ENCODE measurements at places on chromosomes 6 and 20.
A peak's percentile ranks its signal among the peaks of the same experiment; 100 is the strongest.

GRCh38 chr6:54097753-54098152, 13.5 kb upstream of the MLIP start:
- no peak for DNase-seq

GRCh38 chr20:59253779-59254319, 46.6 kb upstream of the EDN3 start:
- peak; percentile 19 for DNase-seq

DNA sequence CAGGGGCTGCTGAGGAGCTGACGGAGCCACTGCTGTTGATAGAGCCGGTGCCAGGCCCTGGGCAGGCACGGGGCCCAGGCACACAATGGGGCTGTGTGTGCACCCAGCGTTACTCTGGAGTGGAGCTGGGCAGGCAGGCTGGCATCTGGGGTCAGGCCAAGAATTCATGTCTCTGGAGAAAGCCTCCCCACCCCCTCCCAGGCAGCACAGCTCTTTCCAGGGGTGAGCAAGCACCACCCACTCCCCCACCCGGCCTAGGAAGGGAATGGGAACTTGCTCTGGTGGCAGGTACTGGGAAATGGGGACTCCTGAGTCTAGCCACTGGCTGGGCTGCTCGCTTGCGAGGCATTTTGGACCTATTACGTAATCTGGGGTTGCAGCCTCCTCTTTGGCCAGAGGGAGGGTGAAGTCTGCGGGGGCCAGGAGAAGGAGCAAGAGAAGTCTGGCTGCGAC, 22.7 kb downstream of the TFEB start:
- no peak for DNase-seq

GRCh38 chr6:170205534-170206316, 85.2 kb downstream of the DLL1 start:
- no peak for DNase-seq

DNA sequence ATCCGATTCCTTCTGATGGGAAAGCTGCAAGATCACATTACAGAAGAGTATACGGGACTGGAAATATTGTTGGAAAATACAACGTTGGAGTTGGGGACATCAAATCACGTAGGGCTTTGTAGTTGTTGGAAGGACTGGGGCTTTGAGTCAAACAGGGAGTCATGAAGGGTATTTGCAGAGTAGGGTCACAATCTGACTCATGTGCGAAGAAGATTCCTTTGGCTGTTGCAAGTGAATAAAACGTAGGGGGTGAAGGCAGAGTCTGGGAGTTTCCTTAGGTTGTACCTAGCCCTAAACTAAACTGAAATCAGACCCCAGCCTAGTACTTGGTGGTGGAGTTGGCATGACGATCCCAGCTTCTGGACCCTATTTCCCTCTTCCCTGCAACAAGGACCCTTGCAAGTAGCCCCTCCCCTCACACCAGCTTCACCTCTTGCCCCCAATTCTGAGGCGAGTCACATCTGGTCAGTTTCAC, 32.3 kb downstream of the SNX5 start:
- DNase-seq, result no peak

DNA sequence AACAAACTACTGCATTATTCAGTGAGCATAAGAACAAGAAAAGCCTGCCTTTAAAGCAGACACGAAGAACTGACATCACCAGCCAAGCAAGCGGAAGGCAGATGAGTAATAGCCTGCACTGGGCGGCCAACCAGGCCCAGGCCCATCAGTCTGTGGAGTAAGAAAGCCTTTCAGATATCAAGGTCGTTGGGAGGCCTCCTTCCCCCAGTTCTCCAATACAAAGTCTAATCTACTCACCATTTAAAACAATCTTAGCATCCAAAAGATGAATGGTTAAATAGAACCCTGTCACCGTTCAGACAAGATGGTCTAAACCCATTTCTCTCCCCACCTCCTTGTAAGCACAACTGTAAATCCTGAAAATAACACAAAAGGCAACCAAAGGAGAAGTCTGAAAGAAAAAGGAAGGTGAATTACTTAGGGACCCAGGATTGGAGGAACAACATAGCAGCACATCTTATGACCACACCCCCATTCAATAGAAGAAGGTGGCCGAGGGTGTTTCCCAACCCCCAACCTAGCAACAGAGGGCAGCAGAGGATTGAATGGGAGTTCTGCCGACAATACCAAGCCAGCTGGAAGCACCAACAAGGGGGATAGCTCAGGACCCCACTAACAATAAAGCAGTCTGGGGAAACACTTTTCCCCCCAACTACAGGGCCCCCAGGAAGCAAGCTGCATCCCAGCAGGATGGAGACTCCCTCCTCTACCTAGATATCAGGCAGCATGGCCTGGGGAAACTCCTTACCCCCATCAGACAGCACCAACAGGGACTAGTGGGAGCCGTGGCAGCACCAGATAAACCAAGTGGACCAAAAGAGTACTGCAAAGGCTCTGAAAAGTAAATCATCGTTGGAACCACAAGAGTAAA, 67.9 kb downstream of the ZHX3 start:
- no peak for DNase-seq

- no peak for DNase-seq
Observed at GRCh38 chr6:151705993-151706733, 101.3 kb upstream of the ESR1 start.

- peak; percentile 11 for DNase-seq
Observed at GRCh38 chr20:50731930-50732690, 730 bp downstream of the PARD6B start.

- DNase-seq, result no peak
Observed at GRCh38 chr6:142886431-142887170, 58.4 kb downstream of the HIVEP2 start.

DNA sequence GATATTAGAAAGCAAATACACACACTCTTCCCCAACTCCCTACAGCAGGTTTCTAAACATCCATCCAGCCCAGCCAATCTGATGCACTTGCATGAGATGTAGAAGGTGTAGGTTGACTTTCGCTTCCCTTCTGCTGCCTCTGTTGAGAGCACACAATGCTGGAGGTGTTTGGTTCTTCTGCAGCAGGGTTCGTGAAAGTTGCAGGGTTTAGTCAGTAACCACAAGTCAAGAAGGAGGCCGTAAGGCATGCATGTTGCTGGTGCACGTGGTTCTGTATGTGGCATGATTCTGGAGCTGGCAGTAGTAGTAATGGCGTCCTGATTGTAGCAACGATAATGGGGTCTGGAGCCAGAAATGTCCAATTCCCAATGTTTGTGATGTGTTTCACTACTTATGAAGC, 53.0 kb downstream of the DEK start:
- DNase-seq, result peak; percentile 28

DNA sequence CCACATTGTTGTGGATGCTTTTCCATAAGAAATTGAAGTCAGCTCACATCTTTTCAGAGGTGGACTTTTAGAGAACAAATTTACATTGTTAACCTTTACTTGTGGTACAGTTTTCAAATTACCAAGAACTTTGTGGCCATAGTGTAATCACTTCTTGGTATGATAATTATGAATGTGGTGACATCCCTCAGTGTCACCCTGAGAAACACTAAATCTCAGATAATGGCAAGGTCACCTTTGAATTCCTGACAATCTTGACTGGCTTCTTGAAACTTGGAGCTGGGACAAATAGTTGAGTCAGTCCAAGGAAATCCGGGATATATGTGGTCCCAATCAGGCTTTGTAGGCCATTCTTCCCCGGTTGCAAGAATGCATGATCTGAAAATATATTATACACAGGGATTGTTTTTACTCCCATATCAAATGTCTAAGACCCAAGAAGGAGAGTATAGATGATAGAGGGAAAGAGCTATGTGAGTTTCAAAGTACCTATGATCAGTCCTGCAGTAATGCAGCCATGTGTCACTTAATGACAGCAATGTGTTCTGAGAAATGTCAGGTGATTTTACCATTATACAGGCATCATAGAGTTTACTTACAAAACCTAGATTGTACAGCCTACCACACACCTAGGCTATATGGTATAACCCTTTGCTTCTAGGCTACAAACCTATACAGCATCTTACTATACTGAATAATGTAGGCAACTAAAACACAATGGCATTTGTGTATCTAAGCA, 120.8 kb upstream of the MTHFD1L start:
- no peak for DNase-seq

- DNase-seq, result no peak
Observed at GRCh38 chr6:14384175-14384949, 266.8 kb downstream of the CD83 start.

- no peak for DNase-seq
Observed at GRCh38 chr20:47295921-47296426, 60.5 kb downstream of the ZMYND8 start.

GRCh38 chr6:43033496-43034189, 12.2 kb downstream of the RRP36 start:
- DNase-seq, result no peak

GRCh38 chr6:157196391-157196790, 126.9 kb downstream of the TMEM242 start:
- no peak for DNase-seq

- no peak for DNase-seq
Observed at GRCh38 chr6:88135578-88136114, 30.5 kb downstream of the CNR1 start.

GRCh38 chr6:99521633-99522151, 6.5 kb upstream of the USP45 start:
- DNase-seq, result no peak

DNA sequence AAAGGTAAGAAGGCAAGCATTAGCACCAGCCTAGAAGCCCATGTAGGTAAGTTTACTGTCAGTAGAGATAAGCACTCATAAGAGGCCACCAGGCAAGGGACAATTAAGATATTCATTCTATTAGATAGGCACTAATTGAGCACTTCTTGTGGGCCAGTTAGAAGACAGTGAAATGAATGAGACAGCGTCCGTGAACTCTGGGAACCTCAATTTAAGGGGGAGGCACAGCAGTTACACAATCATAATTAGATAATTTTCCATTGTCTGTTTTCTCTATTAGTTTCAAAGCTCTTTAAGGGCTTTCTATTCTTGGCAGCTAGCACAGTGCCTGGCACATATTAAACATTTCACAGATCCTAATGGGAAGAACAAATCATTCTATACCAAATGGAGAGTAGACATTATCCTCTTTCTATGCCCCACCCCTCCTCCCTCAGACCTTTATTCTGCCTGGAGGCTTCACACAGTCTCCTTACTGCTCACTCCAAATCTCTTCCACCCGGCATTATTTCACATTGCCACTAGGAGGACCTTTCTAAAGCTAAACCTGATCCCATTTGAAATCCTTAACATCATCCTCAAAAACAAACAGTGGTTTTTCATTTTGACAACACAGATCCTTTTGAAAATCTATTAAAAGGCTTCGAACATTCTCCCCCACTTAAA, 529.6 kb downstream of the ADGRB3 start:
- no peak for DNase-seq

DNA sequence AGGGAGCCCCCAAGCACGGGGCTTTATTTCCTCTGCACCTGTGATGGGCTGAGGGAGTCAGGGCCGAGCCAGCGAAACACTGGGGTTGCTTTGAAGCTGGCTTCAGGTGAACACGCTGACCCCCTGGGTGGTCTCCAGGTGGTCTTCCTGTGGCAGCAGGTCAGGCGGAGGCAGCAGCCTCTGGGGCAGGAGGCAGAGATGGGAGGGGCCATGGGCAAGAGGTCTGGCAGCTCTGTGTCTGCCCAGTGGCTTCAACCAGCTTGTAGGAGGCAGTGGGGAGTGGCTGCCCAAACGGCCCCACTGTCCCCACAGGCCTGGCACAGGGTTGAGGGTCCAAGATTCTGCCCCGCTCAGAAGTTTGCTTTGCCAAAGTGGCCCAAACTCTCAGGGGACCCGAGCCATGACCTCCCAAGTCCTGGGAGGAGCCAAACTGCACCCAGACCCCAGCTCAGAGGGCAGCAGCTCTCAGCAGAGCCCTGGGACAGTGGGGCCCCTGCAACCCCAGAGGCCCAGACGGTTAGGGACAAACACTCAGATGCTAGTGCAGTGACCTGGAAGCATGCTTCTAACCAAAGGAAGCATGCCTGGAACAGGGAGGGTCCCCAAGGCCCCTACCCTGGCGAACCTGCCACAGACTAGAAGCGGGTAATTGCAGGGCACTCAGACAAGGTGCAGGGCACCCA, 15.3 kb downstream of the NTSR1 start:
- no peak for DNase-seq

DNA sequence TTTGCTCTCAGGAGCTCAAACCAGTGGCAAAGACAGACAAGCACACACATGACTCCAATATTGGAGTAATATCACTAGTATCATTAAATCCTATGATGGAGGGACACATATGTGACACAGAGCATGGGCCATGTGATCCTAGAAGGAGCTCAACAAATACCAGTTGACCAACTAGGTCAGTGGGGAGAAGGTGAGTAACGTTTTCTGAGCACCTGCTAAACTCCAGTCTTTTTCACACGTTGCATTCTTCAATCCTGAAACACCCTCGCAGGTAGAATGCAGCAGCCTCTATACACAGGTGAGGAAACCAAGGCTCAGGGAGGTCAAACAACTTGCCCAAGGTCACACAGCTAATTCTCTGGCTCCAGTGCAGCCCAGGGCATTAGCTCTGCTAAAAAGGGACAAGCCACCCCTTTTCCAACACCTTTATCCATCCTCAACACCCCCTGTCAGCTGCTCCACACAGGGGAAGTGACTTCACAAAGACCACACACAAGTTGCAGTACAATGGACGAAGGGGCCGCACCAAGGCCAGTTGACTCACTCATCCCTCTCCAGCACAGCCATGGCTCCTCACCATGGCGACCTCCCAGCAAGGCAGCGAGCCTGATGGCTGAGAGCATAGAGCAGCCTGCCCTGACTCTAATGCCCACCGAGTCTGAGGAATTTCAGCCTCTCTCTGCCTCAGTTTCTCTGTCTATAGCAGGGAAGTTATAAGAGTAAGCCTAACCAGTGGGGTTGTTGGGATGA, 4.4 kb downstream of the CAPN11 start:
- no peak for DNase-seq

- DNase-seq, result peak; percentile 18
Observed at GRCh38 chr6:84428300-84428907, 201.0 kb upstream of the CEP162 start.

DNA sequence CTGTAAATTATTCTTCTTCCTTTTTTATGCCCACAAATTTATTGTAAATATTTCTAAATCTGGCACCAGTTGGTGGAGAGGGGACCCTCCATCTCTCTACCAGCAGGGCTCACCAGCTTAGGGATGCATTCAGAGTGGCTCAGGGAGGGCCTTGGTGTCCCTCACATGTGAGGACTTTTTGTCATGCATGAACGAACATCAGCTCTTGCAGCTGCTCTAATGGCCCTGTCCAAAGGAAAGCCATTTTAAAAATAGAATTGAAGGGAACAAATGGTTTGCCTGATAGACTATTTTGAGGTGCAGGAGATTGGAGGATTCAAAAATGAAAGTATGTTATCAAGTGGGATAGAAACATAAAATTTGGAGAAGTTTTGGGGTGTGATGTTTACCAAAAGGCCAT, 37.5 kb upstream of the KLHL31 start:
- no peak for DNase-seq

Data from activated CD4-positive, alpha-beta T cell treated with anti-CD3 and anti-CD28 coated beads, Interleukin-2, amount 50 U/mL, for 48 hours (primary cell).